ENCODE measurements at places on chromosomes 2 and 18.

DNA sequence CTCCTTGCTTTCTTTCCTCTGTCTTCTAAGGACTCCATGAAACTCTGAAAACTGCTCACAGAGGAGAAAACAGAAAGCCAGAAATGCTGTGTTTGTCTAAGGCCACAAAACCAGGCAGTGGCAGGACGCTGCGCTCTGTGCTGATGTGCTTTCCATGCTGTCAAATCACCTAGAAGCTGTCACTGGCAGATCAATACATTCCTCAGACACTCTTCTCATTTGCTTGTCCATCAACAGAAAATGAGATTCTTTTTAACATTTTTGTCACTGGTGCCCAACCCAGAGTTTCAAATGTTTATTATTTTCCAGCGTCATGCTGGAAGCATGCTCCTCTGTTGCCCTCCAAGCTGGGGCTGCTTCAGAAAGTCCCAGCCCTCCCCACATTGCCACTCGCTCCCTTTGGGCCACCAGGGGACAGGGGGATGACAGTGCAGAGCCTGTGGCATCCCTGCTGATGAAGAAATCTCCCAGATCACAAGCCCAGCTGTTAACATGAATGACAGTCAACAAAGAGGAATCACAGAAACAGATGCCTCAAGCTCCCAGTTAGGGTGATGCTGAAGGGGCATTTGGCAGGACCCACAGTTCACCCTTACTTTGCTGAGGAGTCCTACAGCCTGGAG lies 117.5 kb upstream of the MEIS1 start:
- DNase-seq = no peak

GRCh38 chr2:17756668-17757067 lies 2.7 kb downstream of the GEN1 start:
- no peak for DNase-seq

- no peak for DNase-seq
Measured at GRCh38 chr2:29325544-29325943, 210.3 kb downstream of the CLIP4 start.

GRCh38 chr2:69224512-69224837 lies 162.6 kb downstream of the GFPT1 start:
- no peak for DNase-seq

DNA sequence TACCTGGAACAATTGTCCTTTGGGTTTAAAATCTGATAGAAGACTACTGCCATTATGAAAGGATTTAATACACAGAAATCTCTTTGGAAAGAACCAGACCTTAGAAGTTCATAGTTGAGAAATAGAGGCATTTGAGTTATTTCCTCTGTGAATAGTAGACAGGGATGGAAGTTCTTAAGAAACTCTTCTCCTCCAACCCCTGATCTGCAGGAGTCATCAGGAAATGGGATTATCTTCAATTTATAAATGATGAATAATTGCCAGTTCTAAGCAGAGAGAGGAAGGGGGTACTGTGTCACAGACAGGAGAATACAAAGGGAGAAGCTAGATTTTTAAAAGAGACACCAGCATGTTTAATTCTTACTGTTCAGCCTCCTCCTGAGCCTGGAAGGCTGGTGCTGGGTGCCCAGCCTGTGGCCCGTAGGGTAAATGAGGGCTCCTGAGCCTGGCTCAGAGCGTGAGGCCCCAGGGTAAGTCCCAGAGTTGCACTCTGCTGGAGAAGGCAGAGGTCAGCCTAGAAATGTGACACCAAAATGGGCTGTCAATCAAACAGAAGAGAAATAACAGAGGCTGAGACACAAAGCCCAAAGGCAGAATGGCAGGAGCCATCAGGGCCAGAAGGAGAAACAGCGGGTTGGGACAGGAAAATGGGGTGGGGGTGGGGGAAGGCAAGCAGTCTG lies 58.2 kb upstream of the PKDCC start:
- DNase-seq = no peak

DNA sequence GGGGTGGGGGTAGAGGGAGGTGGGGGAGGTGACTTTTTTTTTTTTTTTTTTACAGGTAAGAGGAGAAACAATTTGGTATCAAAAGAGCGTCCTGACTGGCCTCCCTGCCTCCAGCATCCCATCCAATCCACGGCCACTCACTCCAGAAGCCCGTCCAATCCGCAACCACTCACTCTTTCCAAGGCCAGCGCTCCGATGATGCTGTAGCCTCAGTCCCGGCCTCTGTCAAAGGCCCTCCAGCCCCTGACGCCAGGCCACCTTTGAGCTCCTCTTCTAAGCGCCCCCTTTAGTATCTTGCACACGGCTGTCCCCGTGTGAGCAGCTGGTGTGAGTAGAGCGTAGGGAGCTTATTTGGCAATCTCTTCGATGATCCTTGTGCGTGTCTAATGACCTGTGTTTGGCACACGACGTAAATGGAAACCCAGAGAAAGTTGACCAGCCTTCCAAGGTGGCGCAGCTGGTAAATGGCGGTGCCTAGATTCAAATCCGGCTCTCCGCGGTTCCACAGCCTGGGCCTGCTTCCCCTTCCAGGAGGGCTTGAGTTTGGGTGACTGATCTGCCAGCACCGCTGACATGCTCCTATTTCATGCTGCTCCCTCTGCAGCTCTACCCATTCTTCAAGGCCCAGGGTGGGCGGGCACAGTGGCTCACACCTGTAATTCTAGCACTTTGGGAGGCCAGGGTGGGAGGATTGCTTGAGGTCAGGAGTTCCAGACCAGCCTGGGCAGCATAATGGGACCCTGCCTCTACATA lies 23.8 kb upstream of the PXDN start:
- DNase-seq = no peak

GRCh38 chr2:152506843-152507242 lies 171.9 kb downstream of the FMNL2 start:
- DNase-seq = no peak

DNA sequence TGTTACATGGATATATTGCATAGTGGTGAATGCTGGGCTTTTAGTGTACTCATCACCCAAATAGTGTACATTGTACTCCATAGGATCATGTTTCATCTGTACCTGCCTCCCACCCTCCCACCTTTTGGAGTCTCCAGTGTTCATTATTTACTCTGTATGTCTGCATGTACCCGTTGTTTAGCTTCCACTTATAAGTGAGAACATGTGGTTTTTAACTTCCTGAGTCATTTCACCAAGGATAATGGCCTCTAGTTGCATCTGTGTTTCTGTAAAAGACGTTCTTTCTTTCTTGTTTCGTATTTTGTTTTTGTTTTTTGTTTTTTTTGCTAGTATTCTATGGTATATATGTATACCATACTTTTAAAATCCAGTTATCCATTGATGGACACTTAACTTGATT lies 107.5 kb downstream of the MSTN start:
- no peak for DNase-seq

GRCh38 chr2:95054016-95054415 lies 28.5 kb downstream of the MAL start:
- DNase-seq = no peak

DNA sequence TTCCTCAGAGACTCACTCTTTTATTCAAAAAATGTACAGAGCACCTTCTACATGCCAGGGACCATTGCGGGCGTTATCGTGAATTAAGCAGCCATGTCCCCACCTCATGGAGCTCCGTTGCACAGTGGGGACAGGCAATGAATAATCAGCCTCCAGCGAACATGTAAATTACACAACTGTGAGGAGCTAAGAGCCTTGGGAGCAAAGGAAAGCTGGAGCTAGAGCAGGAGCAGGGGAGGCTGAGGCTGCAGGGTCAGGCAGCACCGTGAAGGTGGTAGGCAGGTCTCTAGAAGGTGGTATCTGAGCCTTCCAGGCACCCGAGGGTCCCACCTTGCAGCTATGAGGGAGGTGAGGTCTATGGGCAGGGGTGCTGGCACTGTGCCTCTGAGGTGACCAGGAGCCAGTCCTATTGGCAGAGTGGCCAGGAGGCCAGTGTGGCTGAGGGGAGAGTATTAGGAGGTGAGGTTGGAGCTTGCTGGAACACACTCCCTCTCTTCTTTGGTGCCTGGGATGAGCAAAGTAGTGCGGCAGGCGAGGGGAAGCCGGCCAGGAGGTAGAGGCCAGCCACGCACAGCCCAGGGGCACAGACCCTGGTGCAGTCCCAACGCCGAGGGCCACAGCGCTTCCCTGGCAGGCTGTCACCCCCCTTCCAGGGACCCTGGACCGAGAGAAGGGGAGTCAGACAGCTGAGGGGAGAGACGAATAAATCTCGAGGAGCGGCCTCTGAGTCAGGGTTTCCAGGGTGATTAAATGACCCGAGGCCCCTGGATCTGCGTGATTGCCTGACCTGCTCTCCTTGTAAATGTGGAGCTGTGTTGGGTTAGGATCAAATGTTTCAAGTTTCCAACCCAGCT lies 167.3 kb downstream of the SEPTIN10 start:
- no peak for DNase-seq

DNA sequence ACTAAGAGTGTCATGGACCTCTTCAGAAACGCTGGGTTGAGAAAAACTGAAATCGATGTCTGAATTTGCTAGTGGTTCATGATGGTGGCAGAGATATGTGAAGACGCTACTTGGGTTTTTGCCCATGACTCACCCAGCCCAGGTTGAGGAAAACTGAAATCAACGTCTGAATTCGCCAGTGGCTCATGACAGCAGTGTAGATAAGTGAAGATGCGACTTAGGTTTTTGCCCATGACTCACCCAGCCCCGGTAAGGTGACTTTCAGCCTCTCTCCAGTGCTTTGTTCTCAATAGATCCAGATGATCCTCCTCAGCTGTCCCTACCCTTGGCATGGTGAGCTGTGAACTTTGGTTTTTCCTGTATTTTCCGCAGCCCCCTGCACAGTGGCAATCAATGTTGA lies 105.3 kb upstream of the SIX3 start:
- no peak for DNase-seq

GRCh38 chr2:175580652-175581051 lies 399.1 kb upstream of the ATP5MC3 start:
- DNase-seq = no peak

- DNase-seq = no peak
Measured at GRCh38 chr2:14480906-14481305, 151.6 kb upstream of the LRATD1 start.

- DNase-seq = no peak
Measured at GRCh38 chr18:46046688-46047087, 25.4 kb downstream of the PSTPIP2 start.

GRCh38 chr2:144517866-144518747 lies 1.8 kb downstream of the ZEB2 start:
- no peak for DNase-seq

DNA sequence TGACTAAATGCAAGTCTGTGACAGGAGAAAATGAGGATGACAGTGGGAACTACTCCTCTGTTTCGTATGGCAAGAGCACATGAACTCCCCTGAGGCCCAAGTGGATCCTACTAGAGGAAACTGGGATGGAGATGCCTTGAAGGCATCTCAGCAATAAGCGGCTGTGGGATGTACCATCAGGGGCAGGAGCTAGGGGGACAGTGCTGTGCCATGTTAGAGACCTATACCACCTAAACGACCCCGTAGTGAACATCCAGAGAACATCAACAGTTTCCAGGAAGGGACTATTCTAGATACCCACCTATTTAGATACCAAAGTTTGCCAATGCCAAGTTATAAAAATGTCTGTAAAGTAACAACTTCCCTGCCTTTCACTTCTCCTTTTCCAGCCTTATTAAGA lies 860.8 kb upstream of the ACVR2A start:
- DNase-seq = no peak

GRCh38 chr2:29056452-29056851 lies 17.9 kb downstream of the PCARE start:
- no peak for DNase-seq

DNA sequence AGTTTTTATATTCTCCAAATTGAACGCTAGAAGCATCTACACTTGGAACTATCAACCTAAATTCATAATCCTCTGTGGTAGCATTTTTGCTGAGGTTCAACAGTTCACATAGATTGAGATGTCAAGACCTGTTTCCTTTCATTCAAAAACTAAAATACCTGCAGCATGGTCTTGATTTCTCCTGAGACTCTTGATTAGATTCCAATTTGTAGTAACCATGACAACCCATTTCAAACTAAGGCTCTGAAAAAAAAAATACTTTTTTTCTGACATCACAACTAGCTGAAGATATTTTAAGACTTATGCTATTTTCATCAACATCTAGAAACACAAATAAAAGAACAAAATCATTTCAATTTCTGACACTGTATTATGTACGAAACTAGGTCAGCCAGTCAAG lies 29.8 kb downstream of the COBLL1 start:
- DNase-seq = no peak

- no peak for DNase-seq
Measured at GRCh38 chr18:74457725-74458421, 765 bp upstream of the DIPK1C start.

GRCh38 chr2:195682077-195682476 lies 25.1 kb downstream of the SLC39A10 start:
- DNase-seq = no peak

GRCh38 chr2:153891051-153891450 lies 19.3 kb downstream of the GALNT13 start:
- no peak for DNase-seq

- no peak for DNase-seq
Measured at GRCh38 chr2:128160616-128161275, 69.7 kb downstream of the UGGT1 start.

DNA sequence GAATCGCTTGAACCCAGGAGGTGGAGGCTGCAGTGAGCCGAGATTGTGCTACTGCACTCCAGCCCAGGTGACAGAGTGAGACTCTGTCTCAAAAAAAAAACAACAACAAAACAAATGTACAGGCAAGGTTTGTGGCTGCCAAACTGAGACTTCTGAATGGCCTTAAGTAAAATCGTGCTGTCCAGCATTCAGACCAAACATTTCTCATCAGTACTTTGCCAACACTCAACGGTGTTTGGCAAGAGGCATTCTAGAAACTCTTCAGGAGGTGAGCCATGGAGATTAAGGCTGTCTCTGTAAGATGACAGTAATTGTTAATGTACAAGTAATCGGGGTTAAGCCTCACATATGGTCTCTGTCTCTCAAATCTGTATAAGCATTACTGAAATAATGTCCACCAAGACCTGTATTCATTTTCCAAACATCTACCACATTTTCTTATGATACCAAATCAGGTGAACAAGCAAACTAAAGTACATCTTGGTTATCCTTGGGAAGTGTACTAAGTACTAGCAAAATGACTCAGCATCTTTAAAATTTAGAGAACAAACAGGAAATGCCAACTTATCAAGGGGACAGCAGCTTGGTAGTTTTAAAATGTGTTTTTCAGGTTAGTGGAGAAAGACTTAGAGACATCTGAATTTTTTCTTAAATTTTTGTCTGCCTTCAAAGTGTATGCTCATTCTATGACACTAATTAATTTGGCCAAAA lies 29.3 kb downstream of the SERPINE2 start:
- DNase-seq = no peak

DNA sequence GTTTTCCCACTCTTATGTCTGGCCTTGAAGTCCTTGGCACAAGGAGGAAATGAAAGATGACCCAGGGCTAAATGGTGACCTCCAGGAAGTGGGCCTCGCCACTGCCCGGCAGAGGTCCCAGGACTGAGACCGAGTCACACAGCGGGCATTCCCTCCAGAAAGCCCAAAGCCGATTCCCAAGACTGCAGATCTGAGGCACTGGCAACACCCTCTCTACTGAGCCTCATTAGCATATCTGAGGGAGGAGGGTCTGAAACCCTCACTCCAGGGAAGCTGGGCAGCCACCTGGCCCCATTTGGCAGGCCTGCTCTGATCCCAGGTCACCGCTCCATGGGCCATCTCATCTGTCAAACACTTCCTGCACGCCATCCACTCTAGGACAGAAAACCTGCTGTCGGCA lies 29.1 kb downstream of the FAM178B start:
- DNase-seq = no peak

- no peak for DNase-seq
Measured at GRCh38 chr18:75227535-75228296, 17.1 kb downstream of the TSHZ1 start.
